ENCODE measurements at places on chromosomes 4 and X.

DNA sequence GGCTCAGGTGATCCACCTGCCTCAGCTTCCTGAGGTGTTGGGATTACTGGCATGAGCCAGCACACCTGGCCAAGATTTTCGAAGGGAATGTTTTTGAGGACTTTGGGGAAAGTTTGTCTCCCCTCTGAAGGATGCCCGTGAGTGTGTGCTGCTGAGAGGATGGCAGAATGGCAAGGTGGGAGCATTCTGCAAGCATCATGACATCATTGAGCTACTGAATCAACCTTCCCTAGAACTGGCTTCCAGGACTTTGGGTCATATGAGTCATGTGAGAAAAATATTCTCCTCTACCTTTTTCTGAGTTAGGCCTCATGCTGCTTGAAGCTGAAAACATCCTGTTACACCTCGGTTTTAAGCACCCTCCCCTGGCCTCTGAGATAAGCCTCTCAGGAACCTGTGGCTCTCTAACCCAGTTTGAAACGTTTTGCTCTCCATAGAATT lies 31.0 kb downstream of the TMEM131L start:
- no peak for DNase-seq

DNA sequence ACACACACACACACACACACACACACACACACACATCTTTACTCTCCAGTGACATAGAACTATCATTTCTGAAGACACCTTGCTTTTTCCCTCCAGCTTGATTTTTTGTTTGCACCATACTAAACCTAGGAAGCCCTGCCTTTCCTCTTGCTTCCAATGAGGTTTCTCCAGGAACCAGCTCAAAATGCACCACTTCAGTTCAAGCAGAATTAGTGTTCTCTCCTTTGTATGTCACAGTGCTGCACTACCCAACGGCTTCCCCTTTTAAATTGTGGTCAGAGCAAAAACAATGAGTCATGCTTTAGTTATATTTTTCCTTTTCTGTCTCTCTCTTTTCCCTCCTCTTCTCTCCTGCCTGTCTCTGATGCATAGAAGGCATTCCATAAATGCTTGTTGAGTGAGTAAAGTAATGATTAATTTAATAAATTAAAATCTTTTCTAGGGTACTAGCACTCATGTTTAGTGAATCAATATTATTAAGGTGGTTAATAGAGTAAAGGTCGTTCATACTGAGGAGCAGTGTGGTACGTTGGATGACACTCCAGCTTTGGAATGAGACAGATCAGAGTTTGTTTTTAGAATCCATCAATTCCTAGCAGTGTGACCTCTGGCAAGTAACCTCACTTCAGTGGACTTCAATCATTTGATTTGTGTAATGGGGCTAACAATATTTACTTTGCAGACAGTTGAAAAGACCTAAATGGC lies 5.9 kb downstream of the RTL3 start:
- DNase-seq: no peak

DNA sequence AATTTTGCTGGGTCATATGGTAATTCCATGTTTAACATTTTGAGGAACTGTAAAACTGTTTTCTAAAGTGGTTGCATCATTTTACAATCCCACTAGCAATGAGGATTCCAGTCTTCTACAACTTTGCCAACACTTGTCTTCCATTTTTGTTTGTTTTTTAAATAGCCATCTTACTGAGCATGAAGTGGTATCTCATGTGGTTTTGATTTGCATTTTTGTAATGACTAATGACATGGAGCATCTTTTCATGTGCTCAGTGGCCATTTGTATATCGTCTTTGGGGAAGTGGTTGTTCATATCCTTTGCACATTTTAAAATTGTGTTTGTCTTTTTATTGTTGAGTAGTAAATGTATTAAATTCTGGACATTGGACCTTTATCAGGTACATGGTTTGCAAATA lies 94.7 kb downstream of the TMEM131L start:
- DNase-seq: no peak

DNA sequence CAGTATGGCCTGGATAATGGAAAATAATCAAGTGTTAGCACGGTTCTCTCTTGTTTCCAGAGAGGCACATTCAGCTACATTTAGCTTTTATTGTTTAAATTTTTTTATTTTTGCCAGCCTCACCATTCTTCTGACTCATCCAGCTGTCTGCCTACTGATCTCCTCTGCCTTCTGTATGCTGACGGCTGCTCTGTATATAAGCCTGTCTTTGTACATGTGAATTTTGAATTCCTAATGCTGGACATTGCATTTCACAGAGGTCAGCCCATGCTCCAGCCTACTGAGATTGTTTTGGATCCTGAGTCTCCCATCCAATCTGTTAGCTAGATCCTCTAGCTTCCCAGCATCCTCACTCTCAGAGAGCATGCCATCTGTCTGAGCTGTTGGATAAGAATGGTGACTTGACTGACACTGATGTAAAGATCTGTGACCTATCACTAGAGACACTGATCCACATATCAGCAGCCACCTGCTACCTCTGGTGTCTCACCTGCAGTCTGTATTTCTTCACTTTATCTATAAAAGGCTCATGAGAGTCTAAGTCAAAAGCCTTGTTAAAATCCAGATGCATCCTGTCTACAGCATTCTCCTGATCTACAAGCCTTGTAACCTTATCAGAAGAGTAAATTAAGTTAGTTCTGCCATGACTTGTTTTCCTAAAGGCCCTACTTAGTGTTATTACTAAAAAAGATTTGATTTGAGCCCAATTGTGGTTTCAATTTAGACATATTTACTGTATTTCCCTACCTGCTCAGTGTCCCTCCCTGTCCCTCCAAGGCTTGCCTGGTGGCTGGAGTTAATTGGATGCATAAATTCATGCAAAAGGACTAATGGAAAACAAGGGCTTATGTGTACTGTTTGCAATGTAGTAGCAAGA lies 25.6 kb upstream of the ARHGAP36 start:
- no peak for DNase-seq

- DNase-seq: no peak
Measured at GRCh38 chr4:128385683-128386304, 98.2 kb upstream of the PGRMC2 start.

GRCh38 chr4:62377700-62378099 lies 1177.6 kb downstream of the ADGRL3 start:
- no peak for DNase-seq

- DNase-seq: no peak
Measured at GRCh38 chr4:161828061-161828460, 335.7 kb downstream of the FSTL5 start.

GRCh38 chr4:10727140-10727880 lies 42.7 kb upstream of the CLNK start:
- DNase-seq: no peak

DNA sequence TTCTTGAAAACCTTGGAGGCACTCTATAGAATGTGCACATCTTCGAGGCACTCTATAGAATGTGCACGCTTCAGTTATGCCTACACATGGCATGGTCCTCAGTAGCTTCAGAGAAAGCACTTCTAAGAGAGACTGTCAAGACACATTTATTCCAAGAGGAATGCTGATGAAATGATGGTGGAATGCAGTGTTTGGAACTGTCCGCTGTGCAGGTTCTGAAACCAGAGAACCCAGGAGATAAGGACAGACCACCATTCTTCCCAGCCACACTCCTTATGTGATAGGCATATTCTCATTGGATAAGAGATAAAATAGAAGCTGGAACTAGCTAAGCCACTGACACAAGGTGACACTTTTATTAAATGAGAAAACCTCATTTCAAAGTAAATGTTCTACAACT lies 263.3 kb downstream of the NLGN4X start:
- DNase-seq: no peak

- DNase-seq: no peak
Measured at GRCh38 chrX:49627086-49627777, 28.4 kb downstream of the GAGE1 start.

GRCh38 chrX:99137488-99137887 lies 1272.6 kb downstream of the PCDH19 start:
- DNase-seq: no peak

GRCh38 chr4:53905941-53906377 lies 158.4 kb downstream of the CHIC2 start:
- no peak for DNase-seq

GRCh38 chr4:35695003-35695402 lies 549.3 kb downstream of the ARAP2 start:
- no peak for DNase-seq

DNA sequence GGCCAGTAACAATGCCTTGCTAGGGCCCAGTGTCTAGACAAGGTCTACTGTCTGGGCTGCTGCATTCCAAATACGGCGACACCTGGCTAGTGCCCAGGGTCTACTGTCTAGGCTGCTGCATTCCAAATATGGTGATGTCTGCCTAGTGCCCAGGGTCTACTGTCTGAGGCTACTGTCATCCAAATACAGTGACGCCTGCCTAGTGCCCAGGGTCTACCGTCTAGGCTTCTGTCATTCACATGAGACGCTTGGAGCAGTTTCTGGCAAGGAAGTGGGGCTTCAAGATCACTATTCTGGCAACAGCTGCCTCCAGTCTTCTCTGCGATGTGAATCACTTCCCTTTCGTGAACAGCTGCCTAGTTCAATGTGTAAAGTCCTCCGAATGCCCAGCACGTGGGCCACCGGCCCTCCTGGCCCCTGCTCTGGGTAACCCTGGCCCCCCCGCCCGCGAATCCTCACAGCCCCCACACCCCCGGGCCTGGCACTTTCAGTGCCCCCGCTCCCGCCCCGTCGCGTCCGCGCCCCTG lies 12.7 kb downstream of the ACOX3 start:
- no peak for DNase-seq

DNA sequence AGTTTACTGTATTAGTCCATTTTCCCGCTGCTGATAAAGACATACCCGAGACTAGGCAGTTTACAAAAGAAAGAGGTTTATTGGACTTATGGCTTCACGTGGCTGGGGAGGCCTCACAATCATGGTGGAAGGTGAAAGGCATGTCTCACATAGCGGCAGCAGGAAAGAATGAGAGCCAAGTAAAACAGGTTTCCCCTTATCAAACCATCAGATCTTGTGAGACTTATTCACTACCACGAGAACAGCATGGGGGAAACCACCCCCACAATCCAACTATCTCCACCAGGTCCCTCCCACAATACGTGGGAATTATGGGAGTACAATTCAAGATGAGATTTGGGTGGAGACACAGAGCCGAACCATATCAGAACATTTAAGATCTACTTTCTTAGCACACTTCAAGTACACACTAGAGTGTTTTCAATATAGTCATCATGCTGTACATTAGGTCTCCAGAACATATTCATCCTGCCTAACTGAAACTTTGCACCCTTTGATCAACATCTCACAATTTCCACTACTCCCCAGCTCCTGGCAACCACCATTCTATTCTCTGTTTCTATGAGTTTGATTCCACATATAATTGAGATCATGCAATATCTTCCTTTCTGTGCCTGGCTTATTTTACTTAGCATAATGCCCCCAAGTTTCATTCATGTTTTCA lies 341.0 kb downstream of the ARHGAP24 start:
- no peak for DNase-seq

GRCh38 chrX:153885968-153886903 lies at the start of gene L1CAM:
Gene L1CAM (minus strand): TSS chrX:153886173. CDS start chrX:153875836, 10,337 bp downstream.
- no peak for DNase-seq

DNA sequence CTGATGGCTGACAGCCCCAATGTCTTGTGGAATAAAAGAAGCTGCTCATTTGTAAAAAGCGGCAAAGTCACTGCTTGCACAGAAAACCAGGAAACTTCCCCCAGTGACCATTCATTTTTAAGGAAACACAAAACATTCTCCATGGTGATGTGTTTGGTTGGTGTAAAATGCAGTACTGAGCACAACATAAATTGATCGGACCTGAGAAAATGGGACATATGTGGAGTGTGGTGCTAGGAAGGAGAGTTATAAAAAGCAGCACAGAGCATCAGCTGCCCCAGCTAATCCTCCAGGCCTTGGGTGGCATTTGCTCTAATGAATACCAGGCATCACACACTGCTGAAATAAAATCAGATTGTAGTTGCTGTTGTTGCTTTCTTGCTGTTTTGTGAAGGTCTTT lies 55.2 kb downstream of the GLRA2 start:
- no peak for DNase-seq

- DNase-seq: no peak
Measured at GRCh38 chr4:73311428-73311827, 52.8 kb upstream of the ANKRD17 start.

- DNase-seq: no peak
Measured at GRCh38 chr4:3791910-3792542, 25.8 kb downstream of the ADRA2C start.

DNA sequence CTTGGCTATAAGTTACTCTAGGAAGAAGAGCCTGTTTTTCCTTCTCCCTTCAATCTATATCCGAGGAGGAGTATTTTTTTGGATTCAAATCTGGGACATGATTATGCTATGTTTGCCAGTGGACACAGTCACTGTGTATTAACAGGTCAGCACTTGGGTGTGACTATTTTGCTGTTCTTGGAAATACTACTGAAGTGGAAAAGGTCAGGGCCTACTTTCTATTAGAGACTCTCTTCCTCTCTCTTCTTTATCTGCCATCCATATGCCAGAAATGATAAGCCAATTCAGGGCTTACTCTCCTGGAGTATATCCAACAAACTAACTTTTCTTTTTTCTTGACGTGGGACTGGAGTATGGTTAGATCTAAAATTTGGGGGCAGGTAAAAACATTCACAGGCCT lies 40.5 kb downstream of the MID1IP1 start:
- no peak for DNase-seq

- no peak for DNase-seq
Measured at GRCh38 chr4:169151671-169152070, 119.1 kb downstream of the SH3RF1 start.

GRCh38 chr4:155787113-155787710 lies 28.4 kb downstream of the GUCY1B1 start:
- no peak for DNase-seq

DNA sequence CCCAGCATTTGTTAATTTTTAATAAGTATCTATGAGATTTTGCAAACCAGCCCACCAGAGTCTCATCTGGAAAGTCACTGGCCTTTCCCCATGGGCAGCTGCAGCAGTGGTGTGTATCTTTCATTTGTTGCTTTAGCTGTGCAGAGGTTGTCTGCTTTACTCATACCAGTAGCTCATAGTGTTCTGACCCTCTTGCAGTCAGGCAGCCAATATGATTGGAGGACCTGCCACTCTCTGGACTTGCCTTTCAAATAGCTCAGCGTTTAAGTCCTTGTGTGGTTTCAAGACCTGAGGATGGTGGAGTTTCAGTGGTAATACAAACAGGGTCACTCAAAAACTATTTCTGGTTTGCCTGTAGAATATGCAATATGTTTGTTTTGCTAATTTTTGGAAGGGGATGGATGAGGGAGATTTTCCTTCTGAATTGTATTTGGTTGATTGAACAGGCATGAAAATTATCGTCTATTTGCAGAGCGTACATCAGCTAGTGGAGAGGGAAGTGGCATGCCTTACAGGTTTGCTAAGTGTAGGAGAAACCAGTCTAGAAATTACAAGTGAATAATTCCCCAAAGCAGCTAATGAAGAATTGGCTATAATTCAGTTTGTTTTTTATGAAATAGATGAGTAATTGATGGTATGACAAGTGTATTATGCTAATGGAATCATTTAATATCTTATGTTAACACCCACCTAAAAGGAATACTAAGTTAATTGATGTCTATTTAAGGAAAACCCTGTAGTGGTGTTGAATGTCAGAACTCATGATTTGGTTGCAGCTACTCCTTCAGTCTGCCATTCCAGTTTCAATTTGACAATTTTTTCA lies 8.9 kb downstream of the POLA1 start:
- no peak for DNase-seq

- DNase-seq: no peak
Measured at GRCh38 chr4:3438847-3439180, 3.0 kb upstream of the HGFAC start.

- no peak for DNase-seq
Measured at GRCh38 chr4:25844961-25845712, 17.7 kb downstream of the SEL1L3 start.

Data from activated CD8-positive, alpha-beta memory T cell treated with anti-CD3 and anti-CD28 coated beads for 4 hours (primary cell).